ENCODE measurements at places on chromosomes 7 and 10.

DNA sequence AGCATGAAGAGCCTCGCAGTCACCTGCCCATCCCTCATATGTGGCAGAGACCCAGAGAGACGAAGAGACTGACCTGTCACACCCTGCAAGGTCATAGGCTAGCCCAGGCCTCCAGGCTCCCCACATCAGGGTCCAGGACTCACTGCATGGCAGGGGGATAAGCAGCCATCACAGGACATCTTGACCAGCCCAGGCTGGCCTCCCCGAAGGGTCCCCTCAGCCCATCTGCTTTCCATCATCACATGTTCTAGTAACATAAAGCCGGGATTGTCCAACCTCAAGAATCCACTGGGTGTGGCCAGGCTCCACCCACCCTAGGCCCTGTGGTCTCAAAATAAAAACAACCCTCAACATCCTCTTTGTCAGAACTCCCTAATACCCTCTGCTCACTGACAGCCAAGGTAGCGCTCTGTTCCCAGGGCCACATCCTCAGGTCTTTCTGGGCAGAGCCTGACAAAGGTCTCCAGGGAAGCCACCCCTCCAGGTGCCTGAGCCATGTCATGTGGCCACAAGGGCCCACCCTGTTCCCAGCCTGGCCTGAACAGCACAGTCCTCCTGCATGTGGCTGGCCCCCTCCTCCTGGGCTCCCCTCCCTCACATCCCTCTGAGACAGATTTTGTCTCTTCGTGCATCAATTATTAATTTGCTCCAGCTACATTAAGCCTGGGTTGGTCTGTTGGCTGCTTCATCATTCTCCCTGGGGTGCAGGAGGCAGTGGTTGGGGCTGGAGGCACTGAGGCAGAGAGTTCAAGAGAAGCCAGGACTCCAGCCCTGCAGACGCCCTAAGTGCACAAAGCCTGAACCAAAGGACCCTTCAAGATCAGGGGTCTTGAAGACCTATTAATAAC, 131.8 kb upstream of the UNC5B start:
- DNase-seq = no peak

DNA sequence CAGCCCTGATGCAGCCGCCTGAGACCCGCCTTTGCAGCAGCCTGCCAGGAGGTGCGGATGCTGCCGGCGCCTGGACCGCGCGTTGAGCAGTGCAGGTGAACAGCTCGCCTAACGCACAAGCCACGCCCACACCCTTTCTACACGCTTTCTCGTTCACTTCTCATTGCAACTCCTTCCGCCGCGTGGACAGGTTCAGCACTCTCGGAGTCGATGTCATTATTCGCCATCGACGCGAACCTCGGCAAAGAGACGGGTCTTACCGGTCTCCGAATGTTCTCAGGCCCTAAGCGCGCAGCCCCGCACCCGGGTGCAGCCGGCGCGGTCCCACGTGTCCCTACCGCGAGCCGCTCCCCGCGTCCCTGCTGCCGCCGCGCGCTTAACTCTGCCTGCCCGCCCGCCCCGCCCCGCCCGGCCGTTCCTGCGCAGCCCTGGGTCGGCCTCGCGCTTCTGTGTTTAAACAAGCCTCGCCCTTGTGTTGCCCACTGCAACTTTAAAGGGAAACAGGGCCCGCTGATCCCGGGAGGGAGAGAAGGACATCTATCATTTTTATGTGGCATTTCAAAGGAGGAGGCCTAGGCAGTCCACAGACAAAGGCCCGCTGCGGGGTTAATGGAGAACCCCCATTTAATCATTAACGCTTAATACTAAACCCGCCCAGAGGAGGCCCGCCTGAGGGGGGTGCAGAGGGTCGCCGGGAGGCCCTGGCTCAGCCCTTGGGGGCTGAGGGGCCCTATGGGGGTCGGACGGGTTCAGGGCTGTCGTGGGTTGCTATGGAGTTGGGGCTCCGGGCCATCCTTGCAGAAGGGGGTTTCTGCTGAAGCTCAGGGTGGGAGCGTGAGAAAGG, 128.5 kb downstream of the WDR11 start:
- DNase-seq = peak; percentile 15

DNA sequence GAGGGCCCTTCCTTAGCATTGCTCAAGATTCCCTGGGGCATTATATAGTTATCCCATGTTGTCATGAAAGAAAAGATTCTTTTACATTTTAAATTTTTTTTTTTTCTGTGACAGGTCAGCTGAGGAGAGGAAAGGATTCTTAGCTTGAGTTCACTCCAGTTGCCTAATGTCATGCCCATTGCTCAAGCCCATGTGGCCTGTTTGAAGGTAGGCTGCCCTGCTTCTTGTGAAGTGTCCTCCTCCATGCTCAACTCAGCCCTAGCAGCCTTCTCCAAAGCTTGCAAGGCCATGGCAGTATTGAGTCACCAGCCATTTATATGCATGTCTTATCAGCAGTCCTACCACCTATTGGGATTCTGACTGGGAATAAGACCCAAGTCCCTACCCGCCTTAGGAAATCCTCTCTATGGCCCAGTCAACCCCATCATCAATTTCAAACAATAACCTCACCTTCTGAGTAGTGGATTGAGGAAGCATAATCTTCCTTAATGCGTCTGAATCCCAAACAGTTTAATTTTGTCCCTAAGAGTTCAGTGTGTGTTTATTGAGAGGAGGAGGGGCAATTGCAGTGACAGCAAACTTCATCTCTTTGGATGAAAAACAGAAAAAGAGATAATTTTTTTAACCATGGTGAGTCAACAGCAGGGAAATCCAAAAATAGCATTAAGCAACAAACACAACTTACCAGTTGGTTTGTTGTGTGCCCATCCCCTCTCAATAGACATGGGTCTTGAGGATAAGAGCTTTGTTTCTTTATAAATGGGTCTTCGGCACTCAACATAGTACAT, 38.6 kb upstream of the WASL start:
- DNase-seq = no peak

- DNase-seq = no peak
Observed at GRCh38 chr10:29583674-29584073, 51.1 kb downstream of the SVIL start.

- DNase-seq = peak; percentile 73
Observed at GRCh38 chr7:139104091-139104450, 5.4 kb downstream of the ZC3HAV1 start.

GRCh38 chr10:46237815-46238510, 48.8 kb upstream of the ANTXRL start:
- DNase-seq = no peak

DNA sequence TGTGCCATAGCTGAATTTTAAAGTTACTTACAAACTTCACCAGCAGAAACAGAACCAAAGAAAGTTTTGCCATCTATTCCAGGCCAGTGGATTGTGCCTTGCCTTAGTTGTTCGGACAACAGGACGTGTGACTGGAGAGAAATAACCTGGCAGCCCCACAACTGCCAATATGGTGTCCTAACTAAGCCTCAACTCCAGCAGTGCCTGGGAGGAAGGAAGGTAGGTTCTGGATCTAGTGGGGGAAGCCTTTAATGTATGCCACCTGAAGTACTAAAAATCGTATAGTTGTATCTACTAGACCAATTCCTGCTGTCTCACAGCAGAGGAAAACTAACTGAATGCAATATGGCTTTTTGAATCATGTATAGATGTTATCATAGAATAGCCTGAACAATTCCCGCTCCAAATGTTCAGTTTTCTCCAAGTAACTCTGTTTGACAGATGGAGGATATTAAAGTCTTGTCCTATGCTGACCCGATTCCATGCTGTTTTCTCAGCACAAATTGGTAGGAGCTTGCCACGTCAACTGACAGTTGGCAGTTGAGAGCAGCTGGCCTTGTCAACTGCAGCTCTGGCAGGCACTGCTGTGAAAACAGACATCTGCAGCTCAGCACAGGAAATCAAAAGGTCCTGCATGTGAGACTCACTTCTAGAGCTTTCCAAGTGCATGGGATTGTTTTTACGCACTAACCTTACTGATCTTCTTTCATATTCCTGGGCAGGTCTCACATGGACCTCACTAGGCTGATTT, 84.5 kb upstream of the WNT16 start:
- no peak for DNase-seq

GRCh38 chr7:23294549-23295400, 4.4 kb upstream of the MALSU1 start:
- DNase-seq = no peak

DNA sequence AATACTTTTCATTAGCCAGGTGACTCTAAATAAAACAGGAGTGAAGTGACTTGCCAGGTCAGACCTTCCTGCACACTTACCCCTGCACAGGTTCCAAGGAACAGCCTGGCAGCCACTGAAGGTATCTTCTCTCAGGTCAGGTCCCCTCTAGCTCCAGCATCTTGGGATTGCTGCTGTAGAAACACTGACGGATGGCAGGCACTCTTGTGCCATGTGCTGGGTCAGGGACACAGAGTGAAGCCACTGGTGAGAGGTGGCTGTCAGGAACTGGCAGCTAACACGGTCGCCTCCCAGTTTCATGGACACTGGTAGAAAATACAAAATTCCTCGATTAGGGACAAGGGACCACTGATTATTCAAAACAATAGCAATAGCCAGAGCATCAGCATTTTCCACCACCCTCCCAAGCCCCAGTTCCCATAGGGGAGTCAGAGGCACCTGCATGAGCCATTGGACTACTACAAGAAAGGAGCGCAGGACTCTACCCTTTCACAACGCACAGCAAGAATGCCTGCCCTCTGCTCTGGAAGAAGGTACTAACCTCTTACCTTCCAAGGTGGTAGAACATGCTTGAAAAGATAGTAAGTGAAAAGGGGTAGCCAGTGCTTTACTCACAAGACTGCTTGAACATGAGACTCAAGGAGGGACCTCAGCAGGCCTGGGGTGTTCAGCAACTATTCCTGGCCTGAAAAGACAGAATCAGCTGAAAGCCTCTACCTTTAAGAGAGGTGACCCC, 5.1 kb upstream of the MYO1G start:
- DNase-seq = no peak
